ENCODE measurements at places on chromosomes 5 and 9.

DNA sequence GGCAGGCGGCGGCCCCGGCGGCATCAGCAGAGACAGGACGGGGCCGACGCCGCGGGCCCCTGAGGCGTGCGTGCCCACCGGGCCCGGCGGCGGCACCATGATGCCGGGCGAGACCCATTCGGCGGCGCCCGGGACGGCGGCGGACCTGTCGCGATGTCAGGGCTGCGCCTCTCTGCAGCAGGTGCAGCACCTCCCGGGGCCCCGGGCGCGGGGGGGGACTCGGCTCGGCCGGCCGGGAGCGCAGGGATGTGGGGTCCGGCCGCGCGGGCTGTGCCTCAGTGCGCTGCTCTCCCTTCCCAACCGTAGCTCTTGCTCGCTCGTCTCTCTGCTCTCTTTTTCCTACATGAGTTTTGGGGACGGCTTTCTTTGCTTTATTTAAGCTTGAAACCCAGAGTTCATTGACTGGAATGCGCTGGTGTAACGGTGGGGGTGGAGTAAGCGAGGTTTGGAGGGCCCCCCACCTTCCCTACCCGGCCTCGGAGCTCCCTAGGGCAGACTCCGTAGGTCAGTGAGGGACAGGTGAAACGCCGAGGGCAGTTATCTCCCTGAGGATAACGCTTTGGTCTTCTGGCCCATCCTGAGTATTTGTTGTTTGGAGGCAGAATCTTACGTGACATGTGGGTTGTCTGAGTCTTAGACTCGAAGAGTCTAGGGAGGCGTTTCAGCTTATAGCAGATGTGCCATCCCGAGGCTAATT, 490 bp downstream of the ICE1 start:
- DNase-seq = no peak

- DNase-seq = no peak
Observed at GRCh38 chr5:177361418-177362291, 3.9 kb downstream of the RGS14 start.

- no peak for DNase-seq
Observed at GRCh38 chr5:170297589-170298462, at the start of gene LCP2. TSS of gene LCP2 (minus strand) at chr5:170297777. CDS start at chr5:170297611, 166 bp downstream.

DNA sequence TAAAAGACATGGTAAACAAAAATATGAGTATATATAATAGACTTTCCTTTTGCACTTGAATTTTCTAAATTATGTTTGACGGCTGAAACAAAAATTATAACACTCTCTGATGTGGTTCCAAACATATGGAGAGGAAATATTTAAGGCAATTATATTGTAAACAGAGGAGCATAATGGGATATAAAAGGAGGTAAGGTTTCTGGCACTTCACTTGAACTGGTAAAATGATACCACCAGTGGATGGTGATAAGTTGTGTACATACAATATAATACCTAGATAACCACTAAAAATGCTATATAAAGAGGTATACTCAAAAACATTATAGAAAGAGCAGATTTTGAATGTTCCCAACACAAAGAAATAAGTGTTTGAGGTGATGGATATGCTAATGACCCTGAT, 192.9 kb upstream of the RAD23B start:
- no peak for DNase-seq

DNA sequence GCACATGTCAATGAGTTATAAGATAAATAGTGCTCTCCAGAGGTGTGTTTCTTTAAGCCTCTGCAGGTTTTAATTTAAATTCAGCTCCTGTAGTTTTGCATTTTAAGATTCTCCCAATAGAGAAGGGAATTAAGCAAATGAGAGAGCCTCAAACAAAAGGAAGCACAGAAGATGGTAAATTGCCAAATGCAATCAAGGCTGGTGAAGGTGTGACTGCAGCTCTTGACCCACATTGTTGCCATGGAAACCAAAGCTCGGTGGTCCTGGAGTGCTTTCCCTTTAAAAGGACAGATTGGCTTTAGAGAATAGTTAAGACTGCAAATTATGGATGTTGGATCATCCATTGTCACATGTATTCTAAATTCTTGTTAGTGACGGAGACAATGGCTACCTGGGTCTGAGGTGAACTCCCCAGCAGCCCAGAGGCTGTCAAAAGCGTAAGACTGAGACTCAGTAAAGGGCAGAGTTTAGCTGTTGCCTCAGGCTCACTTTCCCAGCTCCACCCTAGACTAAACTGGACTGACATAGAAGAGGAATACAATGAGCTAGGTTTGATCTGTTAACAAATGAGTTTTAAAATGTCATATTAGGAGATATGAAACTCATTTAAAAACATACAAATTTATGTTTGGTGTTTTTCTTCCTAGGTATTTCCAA, 12.3 kb downstream of the GAPT start:
- no peak for DNase-seq

GRCh38 chr9:37001459-37001858, 32.6 kb downstream of the PAX5 start:
- DNase-seq = no peak

DNA sequence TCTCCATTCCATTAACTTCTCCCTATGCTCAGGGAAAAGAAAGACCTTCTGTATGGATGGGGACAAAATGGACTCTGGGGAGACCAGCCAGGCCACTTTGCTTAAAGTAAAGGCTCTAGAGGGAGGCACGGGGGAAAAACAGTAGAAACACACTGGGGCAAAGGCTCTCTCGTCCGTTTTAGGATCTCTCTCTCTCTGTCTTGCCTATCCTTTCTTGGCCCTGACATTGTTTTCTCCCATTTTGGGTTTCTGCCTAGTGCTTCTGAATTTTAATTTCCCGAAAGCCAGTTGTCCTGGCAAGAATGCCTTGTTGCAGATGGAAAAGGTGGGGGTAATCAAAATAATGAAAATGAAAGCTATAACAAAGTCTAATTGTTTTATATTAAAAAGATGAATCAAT, 28.2 kb downstream of the NMUR2 start:
- no peak for DNase-seq

GRCh38 chr5:152185547-152186245, 219.4 kb downstream of the NMUR2 start:
- DNase-seq = no peak

- DNase-seq = no peak
Observed at GRCh38 chr5:124936626-124936933, 190.1 kb upstream of the ZNF608 start.

DNA sequence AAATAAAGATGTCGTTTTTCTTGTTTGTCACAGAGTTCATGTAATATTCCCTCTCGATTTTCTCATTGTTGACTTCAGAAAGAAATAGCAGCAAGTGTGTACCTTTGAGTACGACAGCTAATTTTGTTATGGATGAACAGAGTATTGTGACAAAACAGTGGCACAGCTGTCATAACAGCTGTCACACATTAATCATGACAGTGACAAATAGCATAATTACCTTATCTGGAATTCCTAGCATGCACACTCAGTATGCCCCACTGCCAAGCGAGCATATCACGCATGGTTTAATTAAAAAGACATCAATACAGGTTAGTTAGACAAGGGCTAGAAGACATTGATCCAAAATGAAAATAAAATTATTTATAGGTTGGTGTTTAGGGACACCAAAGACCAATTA, 375.1 kb downstream of the SPATA31D1 start:
- DNase-seq = peak; percentile 90

DNA sequence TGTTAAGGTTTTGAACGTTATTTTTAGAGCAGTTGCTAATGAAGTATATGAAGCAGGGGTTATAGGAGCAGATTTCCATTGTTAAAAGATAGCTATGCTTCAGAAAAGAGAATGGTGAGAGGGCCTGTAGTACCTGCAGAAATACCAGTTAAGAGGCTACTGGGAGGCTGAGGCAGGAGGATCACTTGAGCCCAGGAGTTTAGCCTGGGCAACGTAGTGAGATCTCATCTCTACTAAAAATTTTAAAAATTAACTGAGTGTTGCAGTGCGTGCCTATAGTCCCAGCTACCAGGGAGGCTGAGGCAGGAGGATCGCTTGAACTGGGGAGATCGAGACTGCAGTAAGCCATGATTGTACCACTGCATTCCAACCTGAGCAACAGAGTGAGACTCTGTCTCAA, 148.8 kb downstream of the ZCCHC7 start:
- no peak for DNase-seq

DNA sequence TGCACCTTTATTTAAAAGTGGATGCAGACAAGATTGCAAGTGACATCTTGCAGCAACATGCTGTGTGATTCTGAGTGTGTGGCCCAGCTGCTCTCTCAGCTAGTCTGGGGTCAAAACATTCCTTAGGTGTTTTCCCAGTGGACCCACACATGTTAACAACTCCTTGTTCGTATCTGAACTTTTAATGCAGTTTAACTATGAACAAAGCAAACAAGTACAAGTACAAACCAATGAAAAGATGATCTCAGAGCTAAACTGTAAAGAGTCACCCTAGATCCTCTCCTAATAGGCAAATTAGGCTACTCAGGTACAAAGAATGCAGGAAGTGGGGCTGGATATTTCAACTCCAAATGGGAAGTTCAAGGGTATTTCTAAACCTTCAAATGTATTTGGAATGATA, 108.4 kb downstream of the ENTREP1 start:
- DNase-seq = no peak

- DNase-seq = no peak
Observed at GRCh38 chr5:72130351-72130761, 23.1 kb downstream of the MAP1B start.

- no peak for DNase-seq
Observed at GRCh38 chr9:84940294-84940693, 270.8 kb downstream of the NTRK2 start.

- peak; percentile 1 for DNase-seq
Observed at GRCh38 chr9:73183917-73184861, 32.5 kb downstream of the ANXA1 start.

DNA sequence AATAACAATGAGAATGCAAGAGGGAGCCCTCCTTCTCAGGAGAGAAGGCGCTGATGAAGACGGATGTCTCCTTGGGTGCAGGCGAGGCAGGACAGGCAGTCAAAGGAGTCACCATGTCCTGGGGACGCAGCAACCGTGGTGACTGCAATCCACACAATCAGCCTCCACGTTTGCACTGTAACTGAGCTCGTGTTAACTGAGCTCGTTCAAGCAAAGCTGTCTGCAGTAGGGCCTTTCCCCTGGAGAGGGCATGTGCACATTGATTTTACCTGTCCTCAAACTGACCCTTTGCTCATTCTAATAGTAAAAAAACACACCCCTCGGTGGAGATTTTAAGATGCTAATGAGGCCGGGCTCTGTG, 2.8 kb downstream of the SARDH start:
- DNase-seq = no peak

DNA sequence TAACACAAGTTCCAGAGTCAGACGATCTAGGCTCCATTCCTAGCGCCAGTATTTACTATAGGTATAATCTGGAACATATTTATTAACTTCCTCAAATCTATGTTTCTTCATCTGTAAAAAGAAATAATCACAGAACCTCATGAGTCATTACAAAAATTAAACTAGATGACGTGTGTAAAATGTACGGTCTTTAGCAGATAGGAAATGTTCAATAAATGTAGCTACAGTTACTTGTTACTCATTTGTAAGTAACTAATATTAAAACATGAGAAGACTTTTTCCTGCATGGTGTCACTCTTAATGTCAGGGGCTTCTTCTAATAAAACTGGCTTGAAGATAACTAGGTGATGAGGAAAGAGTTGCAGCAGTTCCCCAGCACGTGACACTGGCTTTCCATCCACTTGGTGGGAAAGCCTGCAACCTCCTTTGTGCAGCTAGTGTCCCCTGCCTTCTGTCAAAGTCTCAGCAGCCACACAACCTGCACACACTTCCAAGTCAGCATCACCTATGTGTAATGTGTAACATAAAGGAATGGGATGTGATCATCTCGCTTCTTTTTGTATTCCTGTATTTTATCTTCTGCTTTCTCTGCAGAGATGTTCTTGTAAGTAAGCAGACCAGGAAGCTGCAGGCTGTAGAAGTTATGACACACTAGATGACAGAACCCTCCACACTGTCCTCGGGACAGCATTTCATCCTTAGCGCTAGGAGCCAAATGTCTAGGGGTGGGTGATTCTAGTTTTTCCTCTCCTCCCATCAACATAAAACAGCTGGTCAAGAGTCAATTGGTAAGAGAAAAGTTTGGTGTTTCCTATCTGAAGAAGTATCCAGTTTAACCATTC, 1.8 kb upstream of the JAKMIP2 start:
- DNase-seq = no peak

DNA sequence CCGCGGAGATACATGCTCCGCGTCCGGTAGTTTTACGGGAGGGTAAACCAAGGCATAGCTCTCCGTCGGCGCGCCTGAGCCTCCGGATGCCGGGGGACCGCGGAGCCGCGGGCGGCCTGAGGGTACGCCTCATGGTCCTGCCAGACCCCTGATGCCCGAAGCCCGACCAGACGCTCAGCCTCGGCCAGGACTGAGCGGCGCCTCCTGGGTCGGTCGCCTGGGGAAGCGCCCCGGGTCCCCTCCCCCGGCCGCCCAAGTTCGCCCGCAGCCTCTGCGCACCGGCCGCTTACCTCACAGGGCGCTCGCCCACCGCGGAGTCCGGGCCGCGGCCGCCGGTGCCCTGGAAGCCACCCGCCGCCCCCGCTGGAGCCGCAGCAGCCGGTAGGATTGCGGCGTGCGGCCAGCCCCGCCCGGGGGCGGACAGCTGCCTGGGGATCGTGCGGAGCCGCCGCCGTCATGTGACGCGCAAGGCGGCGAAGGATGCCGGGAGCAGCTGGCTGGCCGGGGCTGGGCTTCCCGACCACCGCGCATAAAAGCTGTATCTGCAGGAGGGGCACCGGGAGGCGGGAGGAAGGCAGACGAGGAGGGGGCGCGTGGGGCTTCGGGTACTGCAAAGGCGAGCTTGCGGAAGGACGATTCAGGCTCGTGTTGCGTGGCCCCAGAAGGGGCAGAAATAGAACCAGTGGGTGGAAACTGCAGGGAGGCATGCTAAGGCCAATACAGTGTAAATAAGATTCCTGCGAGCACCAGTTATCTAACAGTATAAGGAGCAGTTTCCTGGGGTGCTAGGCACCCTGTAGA, at the start of gene FBXO10:
Gene FBXO10 (minus strand): TSS at position 460 of the 801 bp plus-strand sequence. CDS start 34,612 bp downstream, outside the sequence.
- peak; percentile 32 for DNase-seq

- peak; percentile 69 for DNase-seq
Observed at GRCh38 chr9:6827439-6828145, 69.8 kb downstream of the KDM4C start.

- DNase-seq = peak; percentile 97
Observed at GRCh38 chr9:20640331-20641187, 18.3 kb upstream of the MLLT3 start.

DNA sequence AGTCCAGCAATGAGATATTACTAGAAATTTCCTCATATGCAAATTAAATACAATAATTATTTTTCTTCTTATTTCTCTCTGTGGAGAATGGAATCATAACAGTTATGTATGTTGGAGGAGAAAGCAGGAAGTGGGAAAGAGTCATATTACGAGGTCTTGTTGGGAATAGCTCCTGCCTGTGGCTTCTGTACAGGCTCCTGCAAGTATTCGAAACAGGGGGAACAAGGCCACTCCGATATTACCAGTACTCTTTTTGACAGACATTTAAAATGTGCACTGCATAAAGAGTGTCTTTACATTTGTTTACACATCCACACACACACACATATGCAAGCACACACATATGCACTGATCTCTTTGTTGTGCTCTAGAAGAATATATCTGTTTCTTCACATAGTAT, 812.0 kb upstream of the ZNF608 start:
- no peak for DNase-seq

GRCh38 chr9:91421971-91422757, 1.5 kb downstream of the NFIL3 start:
- no peak for DNase-seq

- DNase-seq = no peak
Observed at GRCh38 chr9:38682713-38683112, 37.2 kb downstream of the FAM240B start.
